ENCODE measurements at places on chromosomes 13 and 19.

DNA sequence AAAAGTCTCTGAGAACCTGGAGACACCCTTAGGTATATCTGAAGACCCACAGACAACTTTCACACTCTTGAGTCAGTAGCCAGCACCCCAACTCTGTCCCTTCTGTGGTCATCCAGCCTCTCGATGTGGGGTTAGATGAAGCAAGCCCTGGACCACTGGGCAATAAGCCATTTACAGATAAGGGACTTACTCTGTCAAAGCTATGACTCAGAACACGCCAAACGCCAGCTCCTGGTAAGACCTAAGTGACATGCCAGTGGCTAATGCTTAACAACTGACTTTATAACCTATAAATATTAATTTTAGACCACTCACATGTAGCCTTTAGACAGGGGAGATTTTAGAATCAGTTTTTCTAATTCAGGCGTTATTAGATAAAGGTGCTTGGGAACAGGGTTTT is 85.7 kb downstream of the SHISA2 start:
- DNase-seq: no peak

GRCh38 chr13:56736966-56737365 is 403.8 kb upstream of the PRR20A start:
- no peak for DNase-seq

GRCh38 chr13:30593001-30593400 is 24.7 kb upstream of the USPL1 start:
- DNase-seq: no peak

GRCh38 chr13:30341815-30342570 is 34.6 kb upstream of the KATNAL1 start:
- peak; percentile 93 for DNase-seq

GRCh38 chr13:65868099-65868498 is 1362.0 kb downstream of the PCDH9 start:
- DNase-seq: no peak

DNA sequence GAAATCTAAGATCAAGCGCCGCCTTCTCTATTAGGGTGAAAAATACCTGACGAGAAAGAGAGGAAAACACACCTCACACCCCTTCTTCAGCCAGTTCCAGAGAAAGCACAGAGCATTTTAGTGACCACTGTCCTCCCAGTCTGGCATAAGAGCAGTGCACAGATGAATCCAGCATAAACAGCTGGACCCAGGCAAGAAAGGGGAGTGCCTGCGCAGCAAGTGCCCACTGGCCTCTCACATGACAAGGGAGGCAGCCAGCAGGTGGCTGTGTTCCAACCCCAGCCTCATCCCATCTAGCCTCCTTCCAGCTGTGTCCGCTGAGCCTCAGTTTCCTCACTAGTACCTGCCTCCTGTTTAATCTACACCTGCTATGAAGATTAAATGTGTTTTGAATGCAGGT is 8.0 kb downstream of the MED26 start:
- DNase-seq: no peak

DNA sequence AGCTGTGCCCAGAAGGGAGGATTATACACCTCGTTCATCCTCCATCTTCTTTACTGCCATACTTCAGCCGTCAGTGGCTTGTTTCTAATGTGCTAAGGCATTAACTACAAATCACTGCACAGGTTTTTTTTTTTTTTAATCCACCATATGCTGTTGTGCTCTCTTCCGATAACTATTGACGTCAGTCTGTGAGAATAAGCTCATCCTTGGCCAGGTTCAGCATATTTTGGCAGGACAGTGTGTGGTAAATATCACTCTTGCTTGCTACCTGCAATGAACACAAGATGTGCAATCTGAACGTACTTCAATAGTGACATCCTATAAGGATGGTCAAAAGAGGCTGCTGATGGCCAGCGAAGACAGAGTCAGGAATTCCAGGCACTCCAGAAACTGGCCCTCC is 2030.7 kb upstream of the PCDH20 start:
- no peak for DNase-seq

- DNase-seq: peak; percentile 50
Measured at GRCh38 chr13:75864718-75865117, 228.6 kb downstream of the LMO7 start.

DNA sequence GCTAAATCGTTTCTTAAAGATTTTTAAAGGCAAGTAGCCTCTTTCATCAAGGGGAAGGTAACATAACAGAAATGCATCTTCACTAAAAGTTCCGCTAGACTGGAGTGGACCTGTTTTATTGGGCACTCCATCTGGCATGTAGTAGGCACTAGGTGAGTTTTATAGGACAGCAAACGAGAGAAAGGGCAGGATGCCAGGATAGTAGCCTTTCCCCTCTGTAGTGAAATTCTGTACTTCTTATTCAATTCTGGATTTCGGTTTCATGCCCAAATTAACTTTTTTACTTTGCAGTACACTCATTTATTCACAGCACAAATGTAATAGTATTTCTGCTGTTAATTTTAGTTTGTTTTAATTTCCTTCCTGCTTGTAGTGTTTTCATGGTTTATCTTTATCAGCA is 45.2 kb downstream of the GPR180 start:
- DNase-seq: no peak

GRCh38 chr13:46206143-46206542 is 5.6 kb upstream of the LRRC63 start:
- no peak for DNase-seq

DNA sequence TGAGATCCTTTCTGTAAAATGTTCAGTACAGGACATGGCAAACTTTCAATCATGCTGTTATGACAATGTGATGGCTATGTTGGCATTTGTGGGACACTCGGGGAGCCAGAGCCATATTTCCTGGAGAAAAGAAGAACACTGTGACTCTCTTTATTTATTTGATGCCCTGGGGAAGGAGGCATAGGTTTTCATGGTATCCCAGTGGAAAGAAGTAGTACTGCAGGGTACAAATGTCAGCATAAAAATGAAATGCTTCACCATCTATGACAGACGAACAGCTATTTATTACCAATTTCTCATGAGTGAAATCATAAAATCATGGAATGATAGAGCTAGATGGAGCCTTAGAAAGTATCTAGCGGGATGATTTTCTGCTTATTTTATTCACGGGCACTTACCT is 217.1 kb downstream of the COL4A1 start:
- no peak for DNase-seq

DNA sequence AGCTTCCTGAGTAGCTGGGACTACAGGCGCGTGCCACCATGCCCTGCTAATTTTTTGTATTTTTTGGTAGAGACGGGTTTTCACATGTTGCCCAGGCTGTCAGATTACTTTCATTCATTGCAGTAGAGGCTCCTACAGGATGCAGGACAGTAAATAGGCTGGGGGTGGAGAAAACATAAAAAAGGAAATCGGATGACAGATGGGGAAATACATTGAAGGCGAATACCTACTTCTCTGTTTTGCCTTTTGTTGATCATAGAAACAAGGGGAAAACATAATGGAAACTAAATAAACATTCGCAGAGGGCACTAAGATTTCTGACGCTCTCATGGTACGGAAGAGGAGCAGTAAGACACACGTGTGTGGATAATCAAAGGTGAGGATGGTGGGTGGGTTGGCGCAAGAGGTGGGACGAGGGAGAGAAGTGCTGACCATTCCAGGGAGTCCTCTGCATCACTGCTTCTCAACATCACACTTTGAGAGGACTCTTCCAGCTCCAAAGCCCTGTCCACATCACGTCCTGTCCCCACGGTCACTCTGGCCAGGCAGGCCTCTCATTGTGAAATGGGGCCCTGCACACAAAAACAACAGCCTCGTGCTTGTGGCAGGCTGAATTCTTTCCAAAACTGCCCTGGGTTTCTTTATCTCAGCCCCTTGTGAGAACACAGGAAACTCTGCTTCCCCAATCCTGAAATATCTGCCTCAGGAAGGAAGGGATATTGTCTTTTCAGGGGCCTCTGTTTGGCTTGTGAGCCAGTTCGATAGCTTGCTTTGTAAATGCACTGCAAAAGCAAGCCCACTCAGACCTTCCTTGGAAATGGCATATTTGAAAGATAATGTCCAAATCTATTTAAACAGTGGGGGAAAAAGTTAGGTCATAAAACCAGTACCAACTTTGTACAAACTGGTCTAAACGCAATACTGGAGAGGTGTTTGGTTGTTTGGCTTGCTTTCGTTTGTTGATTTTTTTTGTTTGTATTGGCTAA is 188.5 kb downstream of the FOXO1 start:
- DNase-seq: no peak

Measured in fibroblast of upper back skin (primary cell).